ENCODE measurements at places on chromosomes 1 and 21.

- no peak for DNase-seq
Observed at GRCh38 chr1:100448366-100448765, 89.6 kb upstream of the GPR88 start.

DNA sequence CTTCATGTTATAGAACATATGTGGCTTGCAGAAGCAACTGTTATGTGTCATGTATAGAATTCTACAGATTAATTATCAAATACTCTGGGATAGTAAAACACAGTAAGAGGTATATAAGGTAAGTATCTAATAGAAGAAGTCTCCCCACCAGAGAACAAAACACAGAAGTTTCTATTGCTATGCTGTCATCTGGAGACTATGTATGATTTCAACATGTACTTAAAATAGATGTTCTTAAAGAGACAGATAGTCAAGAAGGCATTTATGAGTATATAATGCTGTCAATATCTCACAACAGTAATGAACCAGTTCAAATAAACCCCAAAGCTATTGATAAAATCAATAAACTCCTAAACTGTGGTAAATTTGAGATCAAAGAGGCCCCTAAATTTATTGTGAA is 8.1 kb upstream of the ADCY10 start:
- DNase-seq, result no peak

DNA sequence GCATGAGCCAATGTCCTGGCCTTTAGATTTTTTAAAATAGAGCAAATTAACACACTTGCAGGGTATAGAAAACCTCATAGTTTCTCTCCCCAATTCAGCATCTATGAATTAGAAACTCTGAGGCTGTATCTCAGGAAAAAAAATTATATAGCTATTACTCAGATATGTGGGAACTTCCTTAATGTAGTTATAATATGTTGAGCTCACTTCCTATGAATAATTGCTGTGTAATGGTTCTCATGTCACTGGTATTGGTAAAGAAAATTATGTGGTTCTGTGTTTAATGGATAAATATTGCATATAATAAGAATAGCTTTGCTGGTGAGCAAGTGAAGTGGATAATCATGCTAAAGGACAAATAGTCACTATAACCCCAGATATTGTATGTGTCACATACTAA is 2019.8 kb downstream of the NCAM2 start:
- DNase-seq, result no peak

DNA sequence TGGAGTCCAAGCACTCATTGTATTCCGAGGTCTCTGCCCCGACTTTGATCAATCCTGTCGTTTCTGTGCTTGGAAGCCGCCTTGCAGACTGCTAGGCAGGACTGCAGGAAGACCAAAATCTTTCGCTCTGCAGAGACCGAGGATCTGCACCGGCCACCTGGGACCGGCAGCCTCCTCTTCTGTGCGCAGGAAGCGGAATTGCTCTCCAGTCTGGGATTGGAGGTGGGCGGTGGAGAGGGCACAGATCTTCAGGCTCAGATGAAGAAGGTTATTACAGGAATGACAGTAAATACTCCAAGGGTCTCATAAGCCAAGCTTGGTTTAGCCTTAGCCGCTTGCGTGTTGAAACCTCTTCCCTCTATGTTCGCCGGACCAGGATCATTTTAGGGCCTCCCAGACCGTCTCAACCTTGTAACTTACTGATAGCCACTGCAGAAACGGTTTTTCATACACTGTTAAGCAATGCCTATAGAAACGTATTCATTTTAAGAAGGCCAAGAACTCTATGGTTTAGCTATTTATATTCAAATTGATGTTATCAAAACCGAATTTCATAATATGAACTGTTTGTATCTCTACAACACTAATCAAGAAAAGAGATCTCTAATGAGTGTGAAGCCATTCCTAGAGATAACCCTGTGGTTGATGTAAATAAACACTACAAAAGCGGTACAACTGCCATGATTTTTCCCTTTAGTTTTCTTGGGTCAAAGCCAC is 1.1 kb downstream of the MIA3 start:
- DNase-seq, result peak; percentile 36

- DNase-seq, result no peak
Observed at GRCh38 chr1:207903767-207904166, 7.2 kb downstream of the CD34 start.

- DNase-seq, result no peak
Observed at GRCh38 chr1:67464058-67464457, 33.9 kb upstream of the SERBP1 start.

DNA sequence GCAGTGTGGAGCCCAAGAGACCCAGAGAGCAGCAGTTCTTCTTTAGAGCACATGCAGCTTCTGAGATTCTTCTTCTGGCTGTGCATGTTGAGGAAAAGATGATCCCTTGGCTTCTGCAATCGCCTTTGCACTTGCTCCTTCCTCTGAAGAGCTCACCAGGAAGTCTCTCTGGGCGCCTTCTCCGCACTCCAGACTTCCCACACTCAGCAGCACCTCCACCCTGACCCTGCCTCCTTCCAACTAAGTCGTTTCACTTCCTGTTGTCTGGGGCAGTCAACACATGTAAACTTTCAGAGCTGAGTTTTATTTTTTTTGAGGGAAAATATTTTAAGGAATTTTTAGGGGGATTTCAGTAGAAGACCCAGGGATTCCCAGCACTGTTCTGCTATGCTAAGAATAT is 73.4 kb upstream of the F3 start:
- no peak for DNase-seq

GRCh38 chr1:220315070-220315839 is 43.0 kb upstream of the RAB3GAP2 start:
- DNase-seq, result no peak

Measured in activated CD4-positive, alpha-beta memory T cell treated with anti-CD3 and anti-CD28 coated beads for 36 hours (primary cell).